ENCODE measurements at places on chromosomes 2 and 18. TPM values are rescaled to one million over a fixed set of nuclear protein-coding genes. Genes with fewer than 3 reads are reported as not detected.

The PROKR1 gene
- 1.2 TPM for total RNA-seq

The LGALSL gene
- total RNA-seq, result 12.2 TPM

The TMEM178A gene
- total RNA-seq, result 5.7 TPM

The IER3IP1 gene
- 20.0 TPM for total RNA-seq

The ARHGAP28 gene
- total RNA-seq, result 26.1 TPM

The XRCC5 gene
- 188 TPM for total RNA-seq

The ANO7 gene
- total RNA-seq, result 0.35 TPM

The CTLA4 gene
- 0.31 TPM for total RNA-seq
